ENCODE measurements at places on chromosomes 2 and 18. TPM values are rescaled to one million over a fixed set of nuclear protein-coding genes. Genes with fewer than 3 reads are reported as not detected.

Gene ARHGAP15
- 16.4 TPM for polyA plus RNA-seq

Gene C2orf80
- 0.84 TPM for polyA plus RNA-seq

Gene MZT2B
- polyA plus RNA-seq: 166 TPM

Gene MREG
- 5.5 TPM for polyA plus RNA-seq

Gene DIPK1C
- polyA plus RNA-seq: 0.33 TPM

Gene OTOS
- polyA plus RNA-seq: not detected

Gene SCN3A
- polyA plus RNA-seq: 5.5 TPM

Gene CPS1
- 657 TPM for polyA plus RNA-seq

Gene CCDC102B
- 8.2 TPM for polyA plus RNA-seq

Gene IL36RN
- not detected for polyA plus RNA-seq

- no peaks in the 10 kb centered on the region for H3K36me3 ChIP-seq
- DNase-seq: no peak
- H3K27me3 ChIP-seq: no peaks in the 10 kb centered on the region
- no peak overlapping the region for H3K27ac ChIP-seq
- no peak overlapping the region for H3K4me3 ChIP-seq
- H3K4me1 ChIP-seq: no peaks in the 10 kb centered on the region
Measured at GRCh38 chr2:224937887-224938286, 104.4 kb downstream of the DOCK10 start.

- H3K4me3 ChIP-seq: no peak overlapping the region
- H3K27ac ChIP-seq: no peak overlapping the region
Measured at GRCh38 chr18:80107426-80107825, 1.6 kb upstream of the ADNP2 start.

DNA sequence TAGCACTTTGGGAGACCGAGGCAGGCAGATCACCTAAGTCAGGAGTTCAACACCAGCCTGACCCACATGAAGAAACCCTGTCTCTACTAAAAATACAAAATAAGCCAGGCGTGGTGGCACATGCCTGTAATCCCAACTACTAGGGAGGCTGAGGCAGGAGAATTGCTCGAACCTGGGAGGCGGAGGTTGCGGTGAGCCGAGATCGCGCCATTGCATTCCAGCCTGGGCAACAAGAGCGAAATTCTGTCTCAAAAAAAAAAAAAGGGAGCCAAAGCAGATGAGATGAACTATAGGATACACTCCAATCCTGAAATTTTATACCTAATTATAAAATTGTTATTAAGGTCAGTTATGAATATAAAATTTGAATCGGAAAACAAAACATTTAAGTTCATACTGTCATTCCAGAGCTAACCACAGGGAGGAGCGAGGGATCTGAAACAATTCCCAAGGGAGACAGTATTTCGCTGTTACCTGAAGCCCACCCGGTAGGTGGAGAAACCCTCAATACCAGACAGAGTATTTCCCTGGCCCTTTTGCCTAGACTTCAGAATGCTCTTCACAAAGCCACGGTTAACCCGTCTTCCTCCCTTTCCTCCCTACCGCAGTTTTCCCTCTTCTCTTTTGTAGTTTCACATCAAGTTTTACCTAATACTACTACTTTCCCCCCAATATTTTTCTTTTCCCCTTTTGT is 1.4 kb downstream of the PPM1G start:
- H3K4me1 ChIP-seq: peaks cover 6% of the 10 kb centered on the region
- peak; percentile 39 for DNase-seq
- no peaks in the 10 kb centered on the region for H3K27me3 ChIP-seq

GRCh38 chr2:170873035-170873692 is 55.9 kb upstream of the GORASP2 start:
- no peaks in the 10 kb centered on the region for H3K36me3 ChIP-seq
- H3K27ac ChIP-seq: no peak overlapping the region
- peak; percentile 62 for DNase-seq

GRCh38 chr2:144935191-144935590 is 415.3 kb upstream of the ZEB2 start:
- H3K4me1 ChIP-seq: no peaks in the 10 kb centered on the region
- no peaks in the 10 kb centered on the region for H3K36me3 ChIP-seq
- H3K27me3 ChIP-seq: no peaks in the 10 kb centered on the region
- no peak overlapping the region for H3K27ac ChIP-seq
- H3K4me3 ChIP-seq: no peak overlapping the region

GRCh38 chr18:42534313-42534712 is 579.3 kb downstream of the PIK3C3 start:
- no peak for DNase-seq
- no peak overlapping the region for H3K4me3 ChIP-seq
- no peaks in the 10 kb centered on the region for H3K27me3 ChIP-seq
- H3K36me3 ChIP-seq: no peaks in the 10 kb centered on the region
- H3K27ac ChIP-seq: no peak overlapping the region

DNA sequence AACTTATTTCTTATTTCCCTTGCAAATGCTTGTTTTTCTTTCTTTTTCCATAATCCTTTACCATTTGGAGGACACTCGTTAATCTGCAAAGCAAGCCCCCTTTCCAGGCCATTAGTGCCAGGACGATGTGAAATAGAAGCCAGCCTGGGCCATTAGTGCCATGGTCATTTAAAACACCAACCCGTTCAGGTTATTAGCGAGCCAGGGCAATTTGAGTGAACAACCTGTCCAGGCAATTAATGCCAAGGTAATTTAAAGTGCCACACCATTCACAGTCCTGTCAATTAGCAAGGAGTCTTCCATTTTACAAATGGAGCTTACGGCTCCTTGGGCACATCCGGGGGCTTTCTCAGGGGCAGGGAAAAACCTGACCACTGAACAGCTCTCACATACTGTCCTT is 370.6 kb downstream of the HRH4 start:
- no peaks in the 10 kb centered on the region for H3K27me3 ChIP-seq
- DNase-seq: no peak
- no peaks in the 10 kb centered on the region for H3K4me1 ChIP-seq
- H3K36me3 ChIP-seq: no peaks in the 10 kb centered on the region
- no peak overlapping the region for H3K4me3 ChIP-seq

DNA sequence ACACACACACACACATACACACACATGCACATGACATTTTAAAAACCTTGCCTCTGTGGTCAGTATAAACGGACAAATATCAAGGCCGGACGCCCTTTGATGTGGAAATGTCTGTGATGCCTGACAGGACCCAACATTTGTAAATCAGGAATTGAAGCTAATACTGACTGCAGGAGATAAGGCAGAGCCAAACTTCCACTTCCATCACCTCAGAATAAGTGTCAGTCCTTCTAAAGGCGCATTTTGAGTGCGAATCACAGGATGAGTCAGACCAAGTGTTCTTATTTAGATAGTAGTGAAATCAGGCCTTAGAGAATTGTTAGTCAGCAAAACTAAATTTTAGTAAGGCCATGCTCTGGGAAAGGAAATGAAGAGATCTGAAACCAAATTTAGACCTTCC is 211.7 kb upstream of the LRATD1 start:
- no peak overlapping the region for H3K4me3 ChIP-seq
- no peaks in the 10 kb centered on the region for H3K36me3 ChIP-seq
- DNase-seq: no peak
- no peaks in the 10 kb centered on the region for H3K27me3 ChIP-seq

- H3K27me3 ChIP-seq: no peaks in the 10 kb centered on the region
- no peaks in the 10 kb centered on the region for H3K4me1 ChIP-seq
- no peaks in the 10 kb centered on the region for H3K36me3 ChIP-seq
- no peak overlapping the region for H3K27ac ChIP-seq
Measured at GRCh38 chr2:153512331-153512730, 33.8 kb upstream of the RPRM start.

DNA sequence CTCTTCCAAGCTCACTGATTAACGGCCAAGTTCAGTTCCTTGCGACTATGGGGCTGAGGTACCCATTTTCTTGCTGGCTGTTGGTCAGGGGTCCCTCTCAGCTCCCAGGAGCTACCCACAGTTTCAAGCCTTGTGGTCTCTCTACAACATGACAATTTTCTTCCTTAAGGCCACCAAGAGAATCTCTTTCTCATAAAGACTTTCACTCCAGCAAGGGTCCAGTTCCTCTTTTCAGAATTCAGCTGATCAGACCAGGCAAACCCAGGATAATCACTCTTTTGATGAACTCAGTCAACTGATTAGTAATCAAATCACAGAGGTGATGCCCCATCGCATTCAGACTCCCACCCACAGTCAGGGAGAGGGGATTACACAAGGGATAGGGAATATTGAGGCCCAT is 129.7 kb downstream of the IRS1 start:
- peaks cover 8% of the 10 kb centered on the region for H3K4me1 ChIP-seq
- H3K4me3 ChIP-seq: no peak overlapping the region
- H3K27ac ChIP-seq: no peak overlapping the region
- no peaks in the 10 kb centered on the region for H3K27me3 ChIP-seq
- no peak for DNase-seq
- H3K36me3 ChIP-seq: no peaks in the 10 kb centered on the region

DNA sequence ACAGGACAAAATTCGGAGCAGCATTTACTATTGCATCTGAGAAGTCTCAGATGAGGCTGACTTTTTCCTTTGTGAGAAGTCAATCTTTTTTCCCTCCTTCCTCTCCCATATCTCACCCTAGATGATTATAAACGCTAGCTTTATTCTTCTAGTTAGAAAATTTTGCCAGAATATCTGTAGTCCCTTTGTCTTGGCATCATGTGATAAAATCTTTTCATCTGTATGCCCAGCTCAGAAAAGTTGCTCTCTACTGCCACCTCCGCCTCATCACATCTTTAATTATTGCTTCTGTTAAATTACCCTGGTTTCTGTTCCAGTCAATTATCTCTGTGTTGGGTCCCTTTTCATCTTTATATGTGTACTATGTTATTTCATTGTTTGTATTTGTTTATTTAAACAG is 210.8 kb upstream of the SLC35G4 start:
- no peak overlapping the region for H3K27ac ChIP-seq
- no peak overlapping the region for H3K4me3 ChIP-seq
- H3K4me1 ChIP-seq: no peaks in the 10 kb centered on the region
- DNase-seq: no peak

DNA sequence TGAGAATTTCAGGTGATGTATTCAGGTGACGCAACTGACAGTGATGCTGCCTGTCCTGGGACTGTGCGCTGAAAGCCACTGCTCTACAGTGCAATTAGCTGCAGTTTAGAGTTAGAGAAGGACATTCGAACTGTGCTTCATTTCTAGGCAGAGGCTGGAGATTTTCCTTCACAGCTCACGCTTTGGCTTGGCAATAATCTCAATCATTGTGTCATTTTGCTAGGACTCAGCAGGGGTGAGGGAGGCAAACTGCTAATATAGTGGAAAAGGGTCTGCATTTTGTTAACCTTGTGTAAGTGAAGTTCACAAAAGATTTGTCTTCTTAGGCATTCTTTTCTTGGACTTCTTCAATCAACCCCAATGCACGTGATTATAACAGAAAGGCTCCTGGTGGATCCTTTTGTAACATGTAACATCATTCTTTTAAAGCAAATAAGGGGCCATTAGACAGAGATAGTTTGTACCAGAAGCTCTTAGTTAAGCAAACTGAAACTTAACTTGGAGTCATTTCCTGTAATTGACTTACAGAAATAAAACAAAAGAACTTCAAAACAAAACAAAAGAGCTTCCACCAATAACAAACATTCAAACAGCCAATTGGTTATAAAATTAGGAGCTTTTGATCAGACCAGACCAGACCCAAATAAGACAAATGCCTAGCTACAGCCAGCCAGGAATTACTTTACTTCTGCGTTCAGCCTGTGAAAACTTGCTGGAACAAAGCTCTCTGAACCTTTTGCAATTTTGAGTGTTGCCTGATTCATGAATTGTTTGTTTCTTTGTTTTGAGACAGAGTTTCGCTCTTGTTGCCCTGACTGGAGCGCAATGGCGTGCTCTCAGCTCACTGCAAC is 1376.3 kb upstream of the CELF4 start:
- no peaks in the 10 kb centered on the region for H3K27me3 ChIP-seq
- no peak overlapping the region for H3K4me3 ChIP-seq
- no peak for DNase-seq
- H3K36me3 ChIP-seq: no peaks in the 10 kb centered on the region
- H3K4me1 ChIP-seq: no peaks in the 10 kb centered on the region

- no peaks in the 10 kb centered on the region for H3K36me3 ChIP-seq
- H3K4me1 ChIP-seq: no peaks in the 10 kb centered on the region
- H3K27me3 ChIP-seq: no peaks in the 10 kb centered on the region
- H3K4me3 ChIP-seq: no peak overlapping the region
- no peak for DNase-seq
Measured at GRCh38 chr2:83823229-83823628, 635.9 kb downstream of the SUCLG1 start.
